Activated T-helper 9 cell treated with anti-CD3 and anti-CD28 coated beads, Interleukin-2, amount 50 U/mL, for 16 hours (primary cell): ENCODE measurements at places on chromosomes 6 and 20.
A peak's percentile ranks its signal among the peaks of the same experiment; 100 is the strongest.

DNA sequence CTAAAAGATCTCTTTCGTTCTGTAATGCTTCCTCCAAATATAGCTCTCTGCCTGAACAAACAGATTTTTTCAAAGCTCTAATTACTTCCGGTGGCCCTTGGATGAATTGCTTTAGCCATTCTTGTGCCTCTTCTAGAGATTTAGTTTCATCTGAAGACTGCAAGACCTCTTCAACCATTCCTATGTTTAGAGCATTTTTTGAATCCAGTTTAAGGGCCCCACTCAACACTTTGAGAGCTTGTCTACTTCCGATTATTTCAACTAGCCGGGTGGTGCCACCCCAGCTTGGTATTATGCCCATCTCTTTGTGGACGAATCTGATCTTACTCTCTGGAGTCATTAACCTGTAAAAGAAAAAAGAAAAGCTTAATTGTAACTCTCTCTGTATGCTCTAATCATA, 23.3 kb downstream of the RNF146 start:
- DNase-seq: no peak

DNA sequence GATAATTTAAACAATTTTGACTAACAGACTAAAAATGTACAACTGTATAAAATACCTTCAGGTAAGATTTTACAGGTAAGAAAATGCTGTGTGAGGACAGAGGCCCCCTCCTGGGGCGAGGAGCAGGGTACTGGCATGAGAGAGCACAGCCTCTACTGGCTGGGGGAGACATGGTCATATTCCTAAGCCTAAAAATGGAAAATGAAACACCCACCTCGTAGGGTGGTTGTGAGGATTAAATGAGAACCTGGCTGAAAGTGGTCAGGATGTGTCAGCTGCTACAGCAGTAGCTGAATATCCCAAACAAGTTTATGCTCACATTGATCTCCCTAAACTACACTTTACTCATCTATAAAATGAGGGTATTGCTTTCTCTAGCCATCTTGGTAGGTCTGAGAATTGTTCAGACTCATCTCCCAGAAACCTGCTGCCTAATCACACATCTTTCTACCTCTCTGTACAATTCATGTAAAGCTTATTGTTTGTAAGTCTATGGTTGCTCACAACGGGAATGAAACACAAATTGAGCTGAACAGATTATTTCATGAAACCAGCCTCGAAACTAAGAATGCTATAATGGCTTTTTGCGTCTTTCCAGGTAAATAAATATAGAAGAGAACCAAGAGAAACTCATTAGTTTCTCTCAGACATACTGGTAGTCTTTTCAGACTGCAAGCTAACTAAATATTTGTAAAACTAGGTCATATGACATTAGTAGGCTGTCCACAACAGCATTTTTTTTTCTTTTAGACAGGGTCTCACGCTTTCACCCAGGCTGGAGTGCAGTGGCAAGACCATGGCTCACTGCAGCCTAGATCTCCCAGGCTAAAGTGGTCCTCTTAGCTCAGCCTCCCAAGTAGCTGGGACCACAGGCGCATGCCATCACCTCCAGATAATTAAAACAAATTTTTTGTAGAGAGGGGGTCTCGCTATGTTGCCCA, 69.6 kb downstream of the POPDC3 start:
- no peak for DNase-seq

DNA sequence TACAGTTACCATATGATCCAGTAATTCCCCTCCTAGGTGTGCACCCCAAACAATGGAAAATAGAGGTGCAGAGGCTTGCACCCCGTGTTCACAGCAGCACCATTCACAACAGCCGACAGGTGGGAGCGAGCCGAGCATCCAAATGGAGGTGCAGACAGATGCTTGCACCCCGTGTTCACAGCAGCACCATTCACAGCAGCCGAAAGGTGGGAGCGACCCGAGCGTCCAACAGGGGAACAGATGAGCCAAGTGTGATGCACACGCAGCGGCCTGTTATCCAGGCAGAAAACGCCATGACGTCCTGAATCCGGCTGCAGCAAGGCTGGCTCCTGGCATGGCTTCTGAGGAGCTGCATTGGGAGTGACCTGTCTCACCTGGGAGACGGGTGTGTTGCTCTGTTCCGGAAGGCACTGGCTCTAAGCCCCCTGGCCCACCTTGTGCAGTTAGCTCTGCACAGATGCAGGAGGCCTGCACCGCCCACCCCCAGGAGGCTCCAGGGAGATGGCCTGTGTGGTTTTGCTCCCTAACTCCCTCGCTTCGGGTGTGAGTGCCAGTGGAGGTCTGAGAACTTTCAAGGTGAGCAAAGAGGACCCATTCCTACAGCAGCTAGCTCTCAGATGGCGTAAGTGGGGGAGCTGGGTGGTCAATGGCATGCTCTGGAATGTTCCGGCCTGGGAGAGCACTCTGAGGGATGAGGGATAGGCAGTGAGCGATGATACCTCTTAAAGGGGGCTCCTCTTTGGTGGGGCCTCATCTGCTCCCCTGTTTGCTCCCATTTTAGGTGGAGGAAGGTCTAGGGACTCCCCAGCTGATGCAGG, 47.8 kb upstream of the FRMD1 start:
- DNase-seq: no peak

- peak; percentile 48 for DNase-seq
Measured at GRCh38 chr6:105601541-105602236, 198.8 kb upstream of the PREP start.

DNA sequence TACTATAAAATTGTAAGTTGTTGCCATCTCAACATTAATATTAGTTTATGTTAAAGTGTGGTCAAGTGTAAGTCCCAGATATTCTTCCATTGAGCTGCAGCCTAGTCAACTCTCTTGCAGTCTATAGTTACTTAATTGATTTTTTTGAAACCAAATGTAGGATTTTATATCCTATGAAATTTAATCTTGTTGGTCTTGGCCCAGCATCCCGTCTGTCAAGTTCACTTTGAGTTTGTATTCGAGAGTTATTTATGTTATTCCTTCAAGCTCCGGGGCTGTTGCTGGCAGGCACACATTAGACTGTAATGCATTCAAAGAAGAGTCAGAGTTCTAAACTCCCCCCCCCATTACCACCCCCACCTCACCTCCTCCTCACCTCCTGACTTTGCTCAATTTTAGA, 71.0 kb upstream of the SPACA1 start:
- DNase-seq: no peak

DNA sequence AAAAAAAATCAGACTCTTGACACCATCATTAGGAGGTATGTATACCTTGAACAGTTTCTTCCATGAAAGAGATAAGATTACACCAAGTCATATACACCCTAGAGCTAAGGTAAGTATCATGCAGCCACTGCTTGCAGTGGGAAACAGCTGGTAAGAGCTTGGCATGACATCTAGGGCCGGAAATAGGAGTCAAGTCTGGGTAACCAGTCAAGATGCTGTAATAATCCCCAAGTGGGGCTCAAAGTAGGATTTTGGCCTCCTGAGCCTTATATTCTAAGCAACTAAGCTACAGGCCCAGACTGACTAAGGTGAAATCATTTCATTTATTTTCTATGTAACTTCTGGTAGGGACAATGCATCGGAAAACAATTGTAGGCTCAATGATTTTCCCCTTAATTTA, 23.9 kb downstream of the TRERF1 start:
- no peak for DNase-seq

DNA sequence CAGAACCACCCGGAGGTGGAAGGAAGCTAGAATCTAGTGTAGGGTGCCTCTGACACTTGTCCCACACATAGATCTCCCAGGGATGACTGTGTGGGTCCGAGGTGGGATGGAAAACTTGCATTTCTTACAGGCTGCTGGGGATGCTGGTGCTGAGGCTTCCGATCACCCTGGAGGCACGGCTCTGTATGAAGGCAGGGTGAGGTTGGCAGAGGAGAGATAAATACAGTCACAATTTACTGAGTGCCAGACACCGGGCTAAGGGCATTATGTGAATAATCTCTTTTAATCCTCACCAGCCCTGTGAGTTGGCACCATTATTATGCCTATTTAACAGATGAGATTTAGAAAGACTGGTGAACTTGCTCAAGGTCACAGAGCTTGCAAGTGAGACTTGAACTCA, 250.2 kb upstream of the RREB1 start:
- no peak for DNase-seq

DNA sequence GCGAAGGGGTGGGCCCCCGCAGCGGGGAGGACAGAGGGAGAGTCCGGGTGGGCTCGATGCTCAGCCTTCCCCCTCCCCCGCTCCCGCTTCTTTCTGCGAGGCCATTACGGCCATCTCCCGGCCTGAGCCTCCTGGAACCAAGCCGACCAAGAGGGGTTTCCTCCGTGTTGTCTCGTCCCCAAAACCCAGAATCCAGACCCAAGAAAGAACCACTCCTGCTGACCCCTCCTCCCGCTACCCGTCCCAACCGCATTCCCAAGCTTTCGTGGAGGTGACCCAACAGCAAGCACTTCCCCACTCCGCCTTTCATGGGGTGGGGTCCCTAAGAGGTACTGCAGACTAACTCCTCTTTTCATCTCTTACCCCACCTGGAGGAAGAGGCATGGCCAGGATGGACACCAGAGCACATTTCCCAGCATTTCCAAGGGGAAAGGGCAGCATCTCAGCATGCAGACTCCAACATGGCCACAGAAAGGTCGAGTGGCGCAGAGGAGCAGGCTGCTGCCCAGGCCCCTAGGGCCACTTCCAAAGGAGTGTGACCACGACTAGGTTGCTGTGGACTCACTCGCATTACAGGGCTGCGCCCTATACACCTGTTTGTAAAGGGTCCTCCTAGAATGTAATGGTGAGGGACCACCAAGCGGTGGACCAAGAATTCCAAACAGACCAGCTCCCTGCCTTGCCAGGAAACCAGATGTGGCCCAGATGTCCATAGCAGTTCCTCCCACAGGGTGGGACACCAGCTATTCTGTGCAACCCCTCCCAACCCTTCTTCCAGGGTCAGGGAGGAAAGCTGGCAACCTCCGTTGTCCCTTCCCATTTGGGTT, 53.4 kb downstream of the MRPL14 start:
- DNase-seq: no peak

GRCh38 chr6:163952005-163952404, 537.5 kb downstream of the QKI start:
- no peak for DNase-seq

DNA sequence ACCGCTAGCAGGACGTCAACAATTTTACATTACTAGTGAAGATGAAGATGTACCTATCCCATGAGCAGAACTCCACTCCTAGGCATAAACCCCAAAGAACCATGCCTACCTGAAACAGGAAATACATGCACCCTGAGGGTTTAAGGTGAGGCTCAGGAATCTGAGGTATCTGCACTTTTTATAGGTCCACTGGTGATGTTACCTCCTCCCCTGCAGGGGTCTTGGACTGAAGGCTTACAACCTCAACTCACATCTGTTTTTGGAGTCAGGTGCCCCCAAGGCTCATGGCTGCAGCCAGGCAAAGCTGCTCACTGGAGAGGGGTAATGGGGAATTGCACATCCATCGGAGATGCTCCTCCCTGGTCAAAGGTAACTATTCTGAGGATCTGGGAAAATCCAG, 132.5 kb upstream of the TRAF3IP2 start:
- no peak for DNase-seq

DNA sequence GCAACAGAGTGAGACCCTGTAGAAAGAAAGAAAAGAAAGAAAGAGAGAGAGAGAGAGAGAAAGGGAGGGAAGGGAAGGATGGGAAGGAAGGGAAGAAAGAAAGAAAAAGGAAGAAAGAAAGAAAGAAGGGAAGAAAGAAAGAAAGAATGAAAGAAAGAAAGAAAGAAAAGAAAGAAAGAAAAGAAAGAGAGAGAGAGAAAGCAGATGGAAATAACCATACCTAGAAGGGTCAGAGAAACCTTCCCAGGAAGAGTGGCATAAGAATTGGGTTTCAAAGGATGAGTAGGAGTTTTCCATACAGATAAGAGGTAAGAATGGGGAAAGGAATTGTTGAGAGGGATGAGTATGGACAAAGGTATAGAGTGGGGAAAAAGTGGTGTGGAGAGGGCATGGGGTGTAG, 54.6 kb upstream of the SLC32A1 start:
- DNase-seq: no peak

GRCh38 chr6:39812496-39812852, 20.3 kb downstream of the DAAM2 start:
- no peak for DNase-seq

GRCh38 chr20:59118855-59119254, 44.8 kb upstream of the ZNF831 start:
- no peak for DNase-seq
